ENCODE measurements at places on chromosomes 6 and 20. TPM values are rescaled to one million over a fixed set of nuclear protein-coding genes. Genes with fewer than 3 reads are reported as not detected.
A peak's percentile ranks its signal among the peaks of the same experiment; 100 is the strongest.

The RPL10A gene
- 1,581 TPM for total RNA-seq

The C6orf163 gene
- total RNA-seq = 3.0 TPM

DNA sequence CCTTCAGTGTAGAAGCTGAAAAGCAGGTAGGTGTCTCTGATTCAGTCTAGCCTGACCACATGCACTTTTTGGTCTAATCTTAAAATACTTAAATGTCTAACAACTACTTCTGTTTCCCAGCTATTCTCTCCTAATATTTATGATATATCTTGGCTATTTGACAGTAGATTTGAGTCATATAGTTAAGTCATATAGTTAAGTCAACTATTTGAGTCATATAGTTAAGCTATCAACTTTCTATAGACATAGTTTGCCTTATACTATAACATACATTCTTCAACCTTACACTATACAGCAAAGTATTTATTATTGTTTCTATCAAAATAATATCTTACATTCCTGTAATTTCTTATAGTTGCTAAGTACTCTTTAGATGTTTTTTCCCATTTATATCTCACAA lies 110.9 kb downstream of the GMDS start:
- DNase-seq = no peak

- peak; percentile 83 for DNase-seq
Measured at GRCh38 chr20:31661625-31662371, 24.1 kb downstream of the COX4I2 start.

The GNAS-AS1 gene
- total RNA-seq = 11.6 TPM

The HDGFL1 gene
- not detected for total RNA-seq

DNA sequence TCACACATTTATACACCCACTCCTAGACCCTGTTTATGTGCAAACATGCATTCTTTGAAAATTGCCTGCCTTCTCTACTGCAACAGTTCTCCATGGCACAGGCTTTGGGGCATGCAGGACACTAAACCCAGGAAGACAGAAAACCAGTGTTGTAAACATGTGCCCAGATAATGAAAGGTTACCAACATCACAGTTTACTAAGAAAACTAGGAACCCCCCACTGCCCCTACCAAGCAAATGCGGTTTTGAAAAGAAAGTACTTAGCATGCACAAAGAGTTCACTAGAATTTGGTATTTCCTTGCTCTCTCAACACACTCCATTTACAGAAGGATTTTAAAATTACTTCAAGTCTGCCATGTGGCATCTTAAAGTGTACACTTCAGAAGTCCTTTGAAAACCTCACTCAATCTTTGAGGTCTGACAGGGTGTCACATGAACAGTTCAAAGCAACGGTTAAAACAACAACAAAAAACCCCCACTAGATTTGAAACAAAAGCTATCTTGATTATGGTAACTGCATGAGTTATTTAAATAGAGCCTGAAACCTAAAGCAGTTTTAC lies 245.0 kb downstream of the GMPR start:
- no peak for DNase-seq

The THEMIS gene
- total RNA-seq = not detected

GRCh38 chr6:46217671-46218131 lies 46.9 kb upstream of the ENPP5 start:
- peak; percentile 8 for DNase-seq

DNA sequence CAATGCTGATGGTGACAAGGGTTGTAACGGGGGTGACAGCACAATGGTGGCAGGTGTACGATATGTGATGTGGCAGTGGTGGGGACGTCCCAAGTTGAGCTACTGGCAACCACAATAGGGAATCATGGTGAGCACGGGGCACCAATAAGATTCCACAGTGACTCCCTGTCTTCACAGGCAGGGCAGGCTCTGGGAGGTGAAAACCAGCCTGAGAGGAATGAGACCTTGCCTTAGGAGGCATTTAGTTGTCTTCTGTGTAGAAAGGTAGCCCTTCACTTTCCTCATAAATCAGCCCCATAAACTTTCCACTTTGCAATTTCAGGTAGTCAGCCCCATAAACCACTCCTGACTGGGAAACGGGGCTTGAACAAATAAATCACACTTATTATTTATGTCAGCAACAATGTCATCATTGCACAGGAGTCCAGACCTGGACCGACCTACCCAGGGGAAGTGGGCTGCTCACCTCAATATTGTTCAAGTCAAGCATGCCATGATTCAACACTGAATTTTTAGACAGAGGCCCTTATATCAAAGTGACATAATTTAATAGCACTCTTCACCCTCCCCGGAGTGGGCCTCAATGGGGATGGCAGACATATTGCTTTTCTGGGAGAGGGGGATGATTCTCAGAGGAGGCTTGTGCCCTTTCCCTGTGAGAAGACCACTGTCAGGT lies 150.8 kb downstream of the CDC5L start:
- no peak for DNase-seq

DNA sequence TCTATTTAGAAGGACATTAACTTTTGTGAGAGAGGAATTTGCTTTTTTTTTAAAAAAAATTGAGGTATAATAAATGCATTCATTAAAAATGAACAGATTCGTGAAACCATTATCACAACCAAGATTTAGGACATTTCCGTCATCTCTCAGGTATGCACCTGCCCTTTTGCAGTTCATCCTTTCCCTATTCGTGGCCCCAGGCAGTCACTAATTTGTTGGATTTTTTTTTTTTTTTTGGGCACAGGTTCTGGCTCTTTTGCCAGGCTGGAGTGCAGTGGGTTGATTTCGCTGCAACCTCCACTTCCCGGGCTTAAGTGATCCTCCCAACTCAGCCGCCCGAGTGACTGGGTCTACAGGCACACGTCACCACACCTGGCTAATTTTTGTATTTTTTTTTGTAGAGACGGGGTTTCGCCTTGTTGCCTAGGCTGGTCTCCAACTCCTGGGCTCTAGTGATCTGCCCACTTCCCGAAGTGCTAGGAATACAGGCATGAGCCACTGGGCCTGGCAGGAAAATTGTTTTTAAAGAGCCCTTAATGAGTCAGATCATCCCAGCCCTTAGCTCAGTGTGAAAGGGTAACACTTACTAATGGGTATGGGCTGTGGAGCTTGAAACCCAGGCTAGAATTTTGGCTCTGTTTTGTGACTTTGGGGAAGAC lies 9.2 kb downstream of the PHF3 start:
- DNase-seq = no peak

DNA sequence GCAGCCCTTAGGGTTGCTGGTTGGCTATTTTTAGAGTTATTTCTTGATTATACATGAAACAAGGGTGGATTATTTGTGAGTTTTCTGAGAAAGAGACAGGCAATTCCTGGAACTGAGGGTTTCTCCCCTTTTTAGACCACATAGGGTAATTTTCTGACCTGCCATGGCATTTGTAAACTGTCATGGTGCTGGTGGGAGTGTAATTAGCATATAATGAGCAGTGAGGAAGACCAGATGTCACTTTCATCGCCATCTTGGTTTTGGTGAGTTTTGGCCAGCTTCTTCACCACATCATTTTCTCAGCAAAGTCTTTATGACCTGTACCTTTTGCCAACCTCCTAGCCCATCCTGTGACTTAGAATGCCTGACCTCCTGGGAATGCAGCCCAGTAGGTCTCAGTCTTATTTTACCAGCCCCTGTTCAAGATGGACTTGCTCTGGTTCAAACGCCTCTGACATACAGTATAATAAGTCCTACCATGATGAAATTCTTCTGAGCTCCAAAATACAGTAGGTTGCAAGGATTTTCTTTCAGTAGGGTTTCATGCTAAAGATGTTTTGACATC lies 117.1 kb downstream of the ISM1 start:
- no peak for DNase-seq

DNA sequence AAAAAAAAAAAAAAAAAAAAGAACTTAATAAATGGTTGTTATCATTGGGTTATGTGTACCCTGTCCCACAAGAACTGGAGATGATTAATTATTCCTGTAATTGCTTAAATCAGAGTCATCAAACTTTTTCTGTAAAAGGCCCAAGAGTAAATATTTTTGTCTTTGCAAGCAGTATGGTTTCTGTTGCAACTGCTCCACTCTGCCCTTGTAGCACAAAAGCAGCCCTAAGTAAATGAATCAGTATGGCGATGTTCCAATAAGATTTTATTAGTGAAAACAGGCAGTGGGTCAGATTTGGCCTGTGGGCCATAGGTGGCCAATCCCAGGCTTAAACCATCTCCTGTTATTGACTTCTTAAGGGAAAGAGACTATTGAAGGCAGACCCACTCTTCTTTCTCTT lies 252.7 kb downstream of the TSHZ2 start:
- no peak for DNase-seq

- DNase-seq = no peak
Measured at GRCh38 chr20:41616228-41616627, 1.9 kb downstream of the CHD6 start.

DNA sequence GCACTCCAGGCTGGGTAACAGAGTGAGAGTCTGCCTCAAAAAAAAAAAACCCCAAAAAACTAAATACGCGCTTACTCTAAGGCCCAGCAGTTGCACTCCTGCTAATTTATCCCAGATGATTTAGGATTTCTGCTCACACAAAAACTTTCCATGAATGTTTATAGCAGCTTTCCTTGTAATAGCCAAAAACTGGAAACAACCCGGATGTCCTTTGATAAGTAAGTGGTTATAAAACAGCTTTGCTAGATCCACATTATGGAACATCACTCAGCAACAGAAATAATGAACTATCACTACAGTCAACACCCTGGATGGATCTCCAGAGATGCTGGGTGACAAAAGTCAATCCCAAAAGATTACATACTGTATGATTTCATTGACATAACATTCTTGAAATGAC lies 220.4 kb upstream of the JARID2 start:
- no peak for DNase-seq

The DPPA5 gene
- total RNA-seq = not detected

- DNase-seq = peak; percentile 7
Measured at GRCh38 chr6:76861403-76861802, 601.9 kb downstream of the HTR1B start.

The CDSN gene
- not detected for total RNA-seq

DNA sequence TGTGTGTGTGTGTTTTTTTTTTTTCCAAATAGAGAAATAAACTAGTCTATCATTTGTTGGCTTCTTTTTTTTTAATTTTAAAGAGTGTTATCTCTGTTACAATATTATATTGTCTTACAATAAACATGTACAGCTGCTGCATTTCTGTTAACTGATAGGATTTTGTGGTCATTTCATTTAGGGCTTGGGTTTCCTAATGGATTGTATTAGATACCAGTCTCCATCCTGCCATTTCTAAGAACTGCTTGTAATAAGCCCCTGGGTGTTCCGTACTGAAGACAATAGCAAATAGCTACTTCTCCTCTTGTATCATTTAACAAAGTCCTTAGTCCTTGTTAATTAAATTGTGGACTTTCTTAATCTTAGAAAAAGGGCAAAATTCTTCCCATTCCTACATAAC lies 45.7 kb downstream of the SOBP start:
- DNase-seq = peak; percentile 36

DNA sequence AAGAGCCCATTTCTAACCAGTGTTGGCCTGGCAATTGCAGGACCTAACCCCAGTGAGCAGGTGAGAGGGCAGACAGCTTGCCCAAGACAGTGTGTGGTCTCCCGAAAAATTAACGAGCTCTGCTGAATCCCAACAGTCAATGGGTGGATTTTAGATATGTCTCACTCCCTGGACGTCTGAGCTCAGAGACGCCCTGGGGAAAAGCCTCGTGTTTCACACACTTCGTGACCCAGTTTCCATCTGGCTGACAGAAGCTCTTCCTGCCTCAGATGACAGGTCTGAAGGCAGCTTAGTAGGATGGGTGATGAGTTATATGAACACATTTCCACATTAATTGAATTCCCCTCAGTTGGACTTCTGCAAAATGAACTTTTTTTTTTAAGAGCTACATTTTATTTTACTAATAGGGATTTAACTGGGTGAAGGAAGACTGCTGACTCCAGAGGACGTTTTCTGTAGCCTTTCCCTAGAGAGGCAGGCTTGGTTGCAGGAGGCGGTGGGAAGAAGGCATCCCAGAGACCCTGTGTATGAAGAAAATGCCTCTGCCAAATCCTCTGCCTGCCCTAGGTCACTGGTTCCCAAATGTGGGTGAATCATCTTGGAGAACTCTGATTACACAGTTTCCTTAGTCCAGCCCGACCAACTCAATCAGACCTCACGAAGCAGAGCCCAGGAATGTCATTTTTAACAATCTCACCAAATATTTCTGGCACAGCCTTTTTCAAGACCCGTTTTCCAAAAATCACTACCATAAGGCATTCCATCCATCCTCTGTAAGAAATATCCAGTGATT lies 71.7 kb upstream of the LY86 start:
- DNase-seq = no peak

DNA sequence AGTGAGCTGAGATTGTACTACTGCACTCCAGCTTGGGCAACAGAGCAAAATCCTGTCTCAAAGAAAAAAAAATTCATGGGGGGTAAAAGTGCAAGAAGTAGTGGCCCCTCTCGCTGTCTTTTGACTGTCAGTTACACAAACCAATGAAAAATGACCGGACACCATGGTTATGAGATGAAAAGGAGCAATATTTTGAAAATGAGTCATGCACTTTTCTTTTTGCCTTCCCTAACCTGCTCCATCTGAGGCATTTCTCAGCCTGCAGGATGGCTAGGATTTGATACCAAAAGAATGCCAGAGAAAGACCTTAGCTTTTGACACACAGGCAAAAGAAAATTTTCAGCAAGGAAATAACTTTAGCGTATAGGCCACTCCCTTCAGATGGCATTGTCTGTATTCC lies 181.7 kb upstream of the ARID1B start:
- no peak for DNase-seq

- DNase-seq = no peak
Measured at GRCh38 chr6:25483943-25484342, 168.1 kb upstream of the SCGN start.

GRCh38 chr20:56974499-56975250 lies 291.8 kb downstream of the BMP7 start:
- peak; percentile 76 for DNase-seq

DNA sequence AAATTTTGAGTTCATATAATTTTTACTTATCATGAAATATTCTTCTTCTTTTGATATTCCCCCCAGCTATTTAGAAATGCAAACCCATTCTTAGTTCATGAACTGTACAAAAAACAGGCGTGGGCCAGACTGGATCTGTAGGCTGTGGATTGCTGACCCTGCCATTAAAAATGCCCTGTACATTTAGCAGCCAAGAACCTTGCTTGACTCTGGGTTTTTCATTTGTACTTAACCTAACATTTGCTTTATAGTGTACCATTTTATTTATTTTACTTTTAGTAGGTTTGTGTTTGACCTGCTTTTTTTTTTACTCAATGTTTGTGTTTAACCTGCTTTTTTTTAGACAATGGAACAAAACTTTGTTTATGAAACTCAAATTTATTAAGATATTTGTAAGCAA lies 14.9 kb downstream of the CD109 start:
- DNase-seq = no peak

- no peak for DNase-seq
Measured at GRCh38 chr20:45971425-45971674, 653 bp downstream of the ZNF335 start.

DNA sequence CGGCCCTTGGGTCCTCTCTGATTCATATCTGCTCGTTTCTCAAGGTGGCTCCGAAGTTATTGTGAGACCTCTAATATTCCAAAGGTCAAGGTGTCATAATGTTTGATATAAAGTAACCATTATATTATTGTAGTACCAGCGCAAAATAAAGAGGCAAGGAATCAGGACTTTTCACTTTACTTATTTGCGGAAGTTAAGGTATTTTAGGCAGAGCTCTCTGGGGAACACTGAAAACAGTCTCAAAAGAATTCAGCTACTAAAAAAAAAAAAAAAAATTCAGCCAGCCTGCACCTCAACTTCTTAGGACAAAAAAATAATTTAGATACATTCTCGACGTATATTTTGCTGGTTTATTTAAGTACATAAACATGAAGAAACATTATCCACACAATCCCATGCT lies 2.4 kb downstream of the OSER1 start:
- peak; percentile 46 for DNase-seq

Data from OCI-LY7 (cell line).